ENCODE measurements at places on chromosomes 11 and 22. TPM values are rescaled to one million over a fixed set of nuclear protein-coding genes. Genes with fewer than 3 reads are reported as not detected.
A peak's percentile ranks its signal among the peaks of the same experiment; 100 is the strongest.

DNA sequence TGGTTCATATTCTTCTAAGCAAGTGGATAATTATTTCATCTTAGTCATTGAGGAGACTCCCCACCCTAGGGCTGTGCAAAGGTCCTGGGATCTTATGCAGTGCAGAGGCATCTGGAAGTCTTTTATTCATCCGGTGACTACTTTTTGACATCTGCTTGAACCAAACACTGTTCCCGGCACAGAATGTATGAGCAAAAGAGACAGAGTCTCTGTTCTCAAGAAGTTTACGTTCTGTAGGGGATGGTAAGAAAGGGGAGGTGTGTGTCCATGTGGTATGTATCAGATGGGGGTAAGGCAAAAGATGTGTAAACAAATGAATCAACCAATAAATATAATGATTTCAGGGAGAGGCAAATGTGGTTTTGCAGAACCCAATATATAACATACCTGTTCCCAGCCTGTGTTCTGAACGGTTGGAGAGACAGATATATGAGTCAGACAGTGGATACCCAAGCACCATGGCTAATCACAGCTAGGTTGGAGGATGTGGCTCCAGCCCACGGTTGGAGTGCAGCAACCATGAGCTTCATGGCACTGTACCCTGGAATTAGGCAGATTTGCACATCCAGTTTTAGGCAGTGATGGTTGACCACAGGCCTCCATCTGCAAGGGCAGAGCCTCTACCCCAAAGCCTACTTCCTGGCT lies 75.1 kb upstream of the CADM1 start:
- no peak for DNase-seq

DNA sequence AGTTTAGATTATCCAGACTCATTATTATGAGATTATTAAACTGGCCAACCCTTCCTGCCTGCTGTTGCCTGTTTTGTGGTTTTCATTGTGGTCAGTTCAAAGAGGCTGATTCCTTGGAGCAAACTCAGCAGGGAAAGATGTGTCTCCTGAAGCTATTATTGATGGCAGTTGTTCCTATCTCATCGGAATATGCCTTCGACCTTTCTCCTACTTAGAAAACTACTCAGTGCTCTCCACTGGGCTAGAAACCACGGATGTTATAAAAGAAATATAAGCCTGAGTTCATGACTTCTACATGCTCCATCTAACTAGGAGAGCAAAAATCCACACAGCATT lies 80.2 kb upstream of the NAV2 start:
- DNase-seq = no peak

DNA sequence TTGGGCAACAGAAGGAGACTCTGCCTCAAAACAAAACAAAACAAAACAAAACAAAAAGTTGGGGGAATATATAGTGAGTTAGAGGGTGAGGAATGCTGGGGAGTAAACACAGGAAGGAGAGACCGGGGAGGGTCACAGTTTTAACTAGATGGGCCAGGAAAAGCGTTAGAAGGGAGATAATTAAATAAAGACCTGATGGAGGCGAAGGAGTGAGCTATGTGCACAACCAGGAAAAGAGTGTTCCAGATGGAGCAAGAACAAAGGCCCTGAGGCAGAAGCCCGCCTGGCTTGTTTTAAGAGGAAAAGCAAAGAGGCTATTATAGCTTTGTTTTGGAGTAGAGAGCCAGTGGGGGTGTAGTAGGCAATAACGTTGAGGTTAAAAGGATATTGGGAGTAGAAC lies 4.8 kb upstream of the PLA2G6 start:
- DNase-seq = no peak

GRCh38 chr22:33569018-33569417 lies 351.3 kb downstream of the LARGE1 start:
- no peak for DNase-seq

- no peak for DNase-seq
Observed at GRCh38 chr11:47233989-47234668, 14.5 kb downstream of the ACP2 start.

DNA sequence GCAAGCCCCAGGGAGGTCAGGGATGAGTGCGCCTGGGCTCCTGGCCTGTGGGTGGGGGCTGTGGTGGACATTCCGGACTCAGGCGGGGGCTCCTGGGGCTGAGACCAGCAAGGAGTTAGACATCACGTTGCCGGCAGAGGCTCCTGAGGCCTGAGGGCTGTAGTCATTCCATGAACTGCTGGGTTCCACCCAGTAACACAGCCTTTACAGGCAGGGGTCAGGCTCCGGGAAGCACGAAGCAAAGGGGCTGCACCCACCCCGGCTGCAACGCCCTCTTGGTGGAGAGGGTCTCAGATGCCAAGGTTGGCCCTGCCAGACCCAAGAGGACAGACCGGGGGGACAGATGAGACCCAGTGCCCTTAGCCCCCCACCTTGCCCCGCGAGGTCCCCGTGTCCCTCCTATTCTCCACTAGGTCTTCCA lies 9.0 kb downstream of the TNNT3 start:
- DNase-seq = no peak

DNA sequence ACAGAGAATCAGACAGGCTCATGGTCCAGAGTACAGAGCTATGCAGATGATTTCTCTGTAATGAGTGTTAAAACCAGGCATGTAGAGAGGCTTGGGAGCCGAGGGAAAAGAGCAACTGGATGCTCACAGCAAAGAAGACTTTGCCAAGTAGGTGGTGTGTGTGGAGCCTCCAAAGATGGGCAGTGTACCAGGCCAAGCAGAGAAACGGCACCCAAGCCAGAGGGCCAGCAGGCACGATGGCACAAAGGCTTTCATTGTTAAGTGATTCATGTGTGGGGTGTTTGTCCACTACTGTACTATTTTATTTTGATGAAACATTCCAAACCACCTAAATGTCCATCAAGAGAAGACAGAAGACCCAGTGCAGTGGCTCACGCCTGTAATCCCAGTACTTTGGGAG lies 11.1 kb downstream of the RANGAP1 start:
- DNase-seq = no peak

DNA sequence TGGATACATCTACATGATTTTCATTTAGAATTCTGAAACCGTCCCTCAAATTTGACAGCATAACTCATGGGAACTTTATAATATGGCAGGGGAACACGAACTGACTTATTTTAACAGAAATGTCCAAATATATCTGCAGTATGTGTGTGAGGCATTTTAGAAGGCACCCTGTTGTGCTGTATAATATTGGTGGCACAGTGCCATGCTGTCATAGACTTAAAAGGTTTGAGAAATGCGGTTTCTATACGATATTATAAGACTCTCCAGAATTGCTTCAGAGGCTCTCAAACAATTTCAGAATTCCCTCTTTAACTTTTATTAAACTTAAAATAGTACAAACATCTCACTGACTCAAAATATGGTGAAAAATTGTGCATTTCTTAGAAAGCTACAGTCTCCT lies 181.6 kb downstream of the MSANTD4 start:
- DNase-seq = no peak

DNA sequence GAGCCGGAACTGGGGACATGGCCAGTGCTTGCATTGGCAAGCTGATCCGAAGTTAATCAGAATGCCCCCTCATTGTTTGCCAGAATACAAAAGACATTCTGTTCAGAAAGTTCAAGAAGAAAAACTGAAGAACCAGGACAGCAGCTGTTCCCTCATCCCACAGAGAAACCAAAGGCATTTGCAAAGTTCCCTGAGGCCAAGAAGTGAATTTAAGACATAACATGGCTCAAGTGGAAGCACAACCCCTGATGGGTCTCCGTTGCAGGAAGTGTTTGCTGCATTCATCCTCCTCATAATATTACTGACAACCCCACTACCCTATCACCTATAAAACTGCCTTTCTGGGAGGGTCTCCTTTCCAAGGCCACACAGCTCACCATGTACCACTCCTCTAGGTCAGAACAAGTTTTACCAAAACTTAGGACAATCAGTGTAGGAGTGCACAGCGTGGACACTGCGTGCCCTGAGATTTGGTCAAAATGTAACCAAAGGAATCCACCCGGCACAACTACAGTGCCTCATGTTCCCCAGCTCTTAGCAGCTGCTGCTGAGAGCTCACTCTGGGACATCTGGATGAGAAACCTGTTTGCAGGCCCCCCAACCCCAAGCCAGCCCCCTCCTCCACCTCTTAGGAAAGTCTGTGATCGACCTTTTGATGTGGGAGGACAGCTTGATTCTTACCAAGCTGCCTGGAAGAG lies 101.6 kb upstream of the AKIP1 start:
- no peak for DNase-seq

GRCh38 chr11:10514709-10515108 lies 26.3 kb downstream of the RNF141 start:
- no peak for DNase-seq

DNA sequence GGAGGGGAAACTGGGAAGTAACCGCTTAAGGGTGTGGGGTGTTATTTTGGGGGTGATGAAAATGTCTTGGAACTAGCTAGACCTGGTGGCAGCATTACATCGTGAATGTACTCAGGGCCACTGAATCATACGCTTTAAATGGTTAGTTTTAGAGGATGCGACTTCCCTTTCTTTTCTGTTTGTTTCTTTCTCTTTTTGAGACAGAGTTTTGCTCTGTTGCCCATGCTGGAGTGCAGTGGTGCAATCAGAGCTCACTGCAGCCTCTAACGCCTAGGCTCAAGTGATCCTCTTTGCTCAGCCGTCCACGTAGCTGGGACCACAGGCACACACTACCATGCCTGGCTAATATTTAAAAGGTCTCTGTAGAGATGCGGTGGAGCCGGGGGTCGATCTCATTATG lies 5.6 kb upstream of the MIAT start:
- no peak for DNase-seq

GRCh38 chr11:2122907-2123627 lies 16.1 kb downstream of the IGF2 start:
- DNase-seq = peak; percentile 53

DNA sequence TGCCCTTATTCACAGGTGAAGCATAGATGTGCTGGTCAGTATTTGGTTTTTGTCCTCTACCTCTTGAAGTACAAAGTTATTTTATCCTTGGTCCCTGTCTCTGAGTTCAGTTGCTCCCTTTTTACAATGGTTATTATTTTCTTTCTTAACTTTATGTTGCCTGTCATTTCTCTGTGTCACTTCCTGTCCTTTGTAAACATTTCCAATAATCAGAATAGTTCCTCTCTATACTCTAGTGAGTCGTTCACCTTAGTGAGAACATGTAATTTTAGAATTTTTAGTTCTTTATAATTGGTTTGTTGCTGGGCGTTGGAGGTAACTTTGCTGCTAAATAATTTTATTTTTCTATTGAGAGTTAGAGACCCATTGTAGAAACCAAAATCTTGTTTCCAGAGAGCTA lies 16.0 kb downstream of the CSTPP1 start:
- no peak for DNase-seq

- peak; percentile 86 for DNase-seq
Observed at GRCh38 chr11:65308281-65308891, 6.3 kb upstream of the CDC42EP2 start.

DNA sequence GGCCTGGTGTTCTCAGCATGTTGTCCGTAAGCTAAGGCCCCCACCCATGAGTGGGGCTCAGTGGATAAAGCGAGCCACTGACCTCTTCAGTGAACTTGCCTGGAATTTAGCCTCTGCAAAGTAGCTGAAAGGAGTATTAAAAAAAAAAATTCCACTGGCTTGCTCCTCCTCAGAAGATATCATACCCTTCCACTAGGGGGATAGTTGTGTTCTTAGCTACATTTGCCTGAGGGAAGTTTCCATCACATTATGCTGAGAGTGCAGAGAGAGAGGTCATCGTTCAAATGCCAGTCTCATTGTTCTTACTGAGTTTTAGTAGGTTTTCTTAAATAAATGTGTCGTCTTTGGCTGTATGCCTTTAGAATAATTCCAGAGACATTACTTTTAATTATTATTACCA lies 879.7 kb downstream of the JRKL start:
- DNase-seq = no peak

DNA sequence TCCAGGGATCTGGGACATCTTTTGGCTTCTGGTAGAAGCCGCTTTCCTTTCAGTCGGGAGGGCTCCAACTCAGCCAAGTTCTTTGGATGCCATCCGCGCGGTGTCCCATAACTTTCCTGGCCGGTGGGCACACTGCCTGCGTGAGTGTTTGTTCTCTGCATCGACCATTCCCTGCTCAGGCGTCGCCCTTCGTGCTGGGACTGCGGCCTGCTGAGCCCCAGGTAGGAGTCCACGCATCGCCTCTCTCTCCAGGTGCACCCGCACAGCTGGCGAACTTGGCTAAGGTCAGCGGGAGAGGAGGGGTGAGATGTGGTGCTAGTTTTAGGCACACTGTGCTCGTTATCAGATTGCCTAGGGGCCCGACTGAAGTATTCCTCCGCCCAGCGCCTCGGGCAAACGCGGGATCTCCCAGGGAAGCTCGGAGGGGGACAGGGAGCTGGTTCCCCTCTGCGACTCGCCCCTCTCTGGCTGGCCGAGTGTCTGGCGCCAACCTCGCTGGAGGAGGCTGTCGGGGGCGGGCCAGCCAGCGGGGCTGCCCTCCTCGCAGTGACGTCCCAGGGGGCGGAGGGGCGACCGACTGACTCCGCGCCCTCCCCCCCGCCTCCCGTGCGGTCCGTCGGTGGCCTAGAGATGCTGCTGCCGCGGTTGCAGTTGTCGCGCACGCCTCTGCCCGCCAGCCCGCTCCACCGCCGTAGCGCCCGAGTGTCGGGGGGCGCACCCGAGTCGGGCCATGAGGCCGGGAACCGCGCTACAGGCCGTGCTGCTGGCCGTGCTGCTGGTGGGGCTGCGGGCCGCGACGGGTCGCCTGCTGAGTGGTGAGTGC lies at the start of gene LAYN:
TSS of gene LAYN (plus strand) at position 607 of the 823 bp plus-strand sequence. CDS start at position 731, 124 bp downstream.
- DNase-seq = peak; percentile 82

DNA sequence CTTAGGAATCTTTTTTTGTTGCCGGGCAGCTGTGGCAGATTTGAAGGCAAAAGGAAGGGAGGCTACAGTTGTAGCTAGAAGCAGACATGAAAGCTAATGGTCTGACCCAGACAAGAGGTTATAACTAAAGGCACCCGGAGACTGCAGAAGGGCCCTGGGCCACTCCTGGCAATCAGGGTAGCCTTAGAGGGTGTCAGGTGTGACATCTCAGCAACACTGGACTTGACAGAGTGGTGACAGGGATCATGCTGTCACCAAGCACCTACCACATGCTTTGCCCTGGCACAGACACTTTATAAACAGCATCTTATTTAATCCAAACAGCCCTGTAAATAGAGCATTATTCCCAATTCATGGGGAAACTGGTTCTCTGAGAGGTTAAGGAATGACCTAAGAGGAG lies 25.7 kb downstream of the TUB start:
- DNase-seq = peak; percentile 16

SLC6A5 gene
- not detected for total RNA-seq

OR51B5 gene
- 1.1 TPM for total RNA-seq

NTM gene
- 0.54 TPM for total RNA-seq

MYRF gene
- total RNA-seq = 0.80 TPM

PKP3 gene
- 0.59 TPM for total RNA-seq

C22orf42 gene
- total RNA-seq = not detected

RTN3 gene
- total RNA-seq = 101 TPM
